Naive thymus-derived CD4-positive, alpha-beta T cell (primary cell): ENCODE measurements at places on chromosomes 11 and 22. TPM values are rescaled to one million over a fixed set of nuclear protein-coding genes. Genes with fewer than 3 reads are reported as not detected.

GRCh38 chr11:36631774-36632173 lies 33.7 kb upstream of the RAG2 start:
- no peak overlapping the region for H3K27ac ChIP-seq
- H3K27me3 ChIP-seq = no peaks in the 10 kb centered on the region
- no peaks in the 10 kb centered on the region for H3K36me3 ChIP-seq
- no peaks in the 10 kb centered on the region for H3K4me1 ChIP-seq
- no peak for DNase-seq

DNA sequence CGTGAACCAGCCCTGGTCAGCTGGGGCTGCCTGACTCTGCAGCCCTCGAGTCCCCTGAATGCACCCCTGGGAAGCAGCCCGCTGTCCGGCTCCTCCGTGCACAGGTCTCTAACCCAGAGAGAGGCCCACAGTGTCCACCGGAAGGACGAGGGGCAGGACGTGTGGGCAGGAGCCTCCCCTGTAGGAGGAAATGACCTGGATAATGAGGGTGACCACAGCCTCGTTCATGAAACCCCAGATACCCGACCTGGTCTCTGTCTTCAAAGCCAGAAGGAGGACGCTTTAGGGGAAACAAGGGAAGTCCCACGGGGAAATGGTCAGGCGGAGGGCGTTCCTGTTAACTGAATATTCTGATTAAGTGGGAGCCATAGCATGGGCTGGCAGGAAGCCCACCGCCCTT lies 23.3 kb downstream of the LIF start:
- no peak for DNase-seq
- H3K27ac ChIP-seq = no peak overlapping the region
- no peaks in the 10 kb centered on the region for H3K27me3 ChIP-seq

DNA sequence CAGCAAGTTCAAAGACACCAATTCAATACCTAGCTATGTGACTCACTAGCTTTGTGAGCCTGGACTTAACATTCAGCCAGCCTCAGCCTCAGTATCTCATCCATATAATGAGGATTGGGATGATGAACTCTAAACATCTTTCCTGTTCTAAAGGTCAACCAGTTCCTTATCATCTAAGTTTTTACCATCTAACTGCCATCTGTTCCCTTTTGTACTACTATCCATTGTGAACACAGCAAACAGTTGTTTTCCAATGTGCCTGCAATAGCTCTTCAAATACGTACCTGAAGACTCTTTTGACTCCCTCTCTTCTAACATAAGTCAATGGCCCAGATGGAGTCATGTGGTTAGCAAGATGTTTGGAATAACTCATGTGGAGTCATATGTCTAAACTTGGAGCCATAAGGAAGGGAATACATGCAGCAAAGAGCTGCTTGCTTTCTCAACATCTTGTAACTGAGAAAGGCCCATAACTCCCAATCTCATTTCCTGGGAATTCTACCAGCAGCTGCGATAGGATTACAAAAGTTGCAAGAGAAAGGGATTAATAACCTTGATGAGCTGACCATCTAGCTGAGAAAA lies 19.4 kb downstream of the SYTL2 start:
- no peaks in the 10 kb centered on the region for H3K4me1 ChIP-seq
- no peak for DNase-seq
- H3K27ac ChIP-seq = no peak overlapping the region
- H3K36me3 ChIP-seq = no peaks in the 10 kb centered on the region
- peaks cover 3% of the 10 kb centered on the region for H3K27me3 ChIP-seq

DNA sequence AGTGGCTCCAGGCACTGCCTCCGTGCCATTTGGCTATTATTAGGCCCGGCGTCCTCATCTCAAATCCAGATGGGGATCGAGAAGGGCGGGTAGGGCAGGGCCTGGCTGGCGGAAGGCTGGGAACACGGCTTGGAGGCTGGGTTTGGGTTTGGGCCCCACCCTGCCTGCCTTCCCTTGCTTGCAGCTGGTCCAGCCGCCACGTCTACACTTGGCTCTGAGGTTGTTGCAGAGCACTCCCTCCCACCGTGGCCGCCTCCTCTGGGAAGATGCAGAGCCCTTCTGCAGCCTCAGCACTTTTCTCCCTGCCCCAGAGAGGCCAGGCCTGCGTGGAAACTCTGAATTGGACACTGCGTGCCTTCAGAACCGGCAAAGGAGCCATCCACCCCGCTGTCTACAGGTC lies 5.2 kb upstream of the SMTN start:
- H3K27ac ChIP-seq = no peak overlapping the region
- H3K4me1 ChIP-seq = no peaks in the 10 kb centered on the region
- no peaks in the 10 kb centered on the region for H3K27me3 ChIP-seq
- H3K4me3 ChIP-seq = no peak overlapping the region
- H3K36me3 ChIP-seq = no peaks in the 10 kb centered on the region

- no peak overlapping the region for H3K4me3 ChIP-seq
- H3K4me1 ChIP-seq = no peaks in the 10 kb centered on the region
- DNase-seq = no peak
- no peak overlapping the region for H3K27ac ChIP-seq
Observed at GRCh38 chr11:17934194-17934593, 78.7 kb downstream of the SERGEF start.

- no peak overlapping the region for H3K27ac ChIP-seq
Observed at GRCh38 chr11:3615998-3616397, 25.8 kb downstream of the ART5 start.

- H3K4me1 ChIP-seq = no peaks in the 10 kb centered on the region
- H3K27me3 ChIP-seq = peaks cover 2% of the 10 kb centered on the region
- no peak for DNase-seq
- H3K36me3 ChIP-seq = no peaks in the 10 kb centered on the region
- no peak overlapping the region for H3K4me3 ChIP-seq
Observed at GRCh38 chr11:133041928-133042882, 490.1 kb downstream of the OPCML start.

- no peak for DNase-seq
- no peaks in the 10 kb centered on the region for H3K27me3 ChIP-seq
- H3K36me3 ChIP-seq = peaks cover 41% of the 10 kb centered on the region
Observed at GRCh38 chr11:43327987-43328386, 16.2 kb downstream of the API5 start.

- no peak for DNase-seq
- H3K4me1 ChIP-seq = no peaks in the 10 kb centered on the region
- no peaks in the 10 kb centered on the region for H3K36me3 ChIP-seq
- no peaks in the 10 kb centered on the region for H3K27me3 ChIP-seq
Observed at GRCh38 chr22:44359496-44360110, 46.9 kb upstream of the SHISAL1 start.

DNA sequence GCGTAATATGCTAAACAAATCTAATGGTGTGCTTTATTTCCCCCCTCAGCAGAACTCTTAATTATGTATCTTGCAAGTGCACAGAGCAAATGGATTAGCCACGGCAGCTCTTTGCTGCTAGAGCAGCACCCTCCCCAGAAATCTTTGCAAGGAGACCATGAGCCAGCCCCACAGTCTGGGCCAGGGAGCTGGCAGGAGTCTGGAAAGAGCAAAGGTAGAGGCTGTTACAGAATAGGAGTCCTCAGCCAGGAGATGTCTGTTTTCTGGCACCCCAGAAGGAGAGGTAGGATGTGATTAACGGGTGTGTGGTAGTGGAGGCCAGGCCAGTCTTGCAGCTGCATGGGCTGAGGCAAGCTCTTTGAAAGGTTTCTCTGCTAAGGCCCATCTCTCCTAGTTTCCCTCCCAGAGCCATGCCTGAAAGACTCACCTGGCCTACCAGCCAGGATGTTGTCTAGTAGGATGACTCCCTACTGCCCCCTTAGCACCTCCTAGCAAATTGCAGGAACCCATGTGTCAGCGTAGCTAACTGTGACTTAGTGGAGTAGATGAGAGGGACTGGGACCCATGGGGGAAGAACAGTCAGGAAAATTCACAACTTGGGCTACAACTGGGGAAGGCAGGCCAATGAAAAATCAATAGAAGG lies 557.2 kb downstream of the BUD13 start:
- no peaks in the 10 kb centered on the region for H3K36me3 ChIP-seq
- H3K27me3 ChIP-seq = no peaks in the 10 kb centered on the region
- no peak overlapping the region for H3K27ac ChIP-seq
- H3K4me1 ChIP-seq = no peaks in the 10 kb centered on the region
- no peak for DNase-seq

The CARNS1 gene
- 0.28 and 0.53 TPM in 2 replicates for total RNA-seq

- H3K27me3 ChIP-seq = no peaks in the 10 kb centered on the region
- no peaks in the 10 kb centered on the region for H3K4me1 ChIP-seq
- no peaks in the 10 kb centered on the region for H3K36me3 ChIP-seq
- DNase-seq = no peak
- no peak overlapping the region for H3K4me3 ChIP-seq
- no peak overlapping the region for H3K27ac ChIP-seq
Observed at GRCh38 chr11:16167706-16168487, 188.4 kb downstream of the SOX6 start.

DNA sequence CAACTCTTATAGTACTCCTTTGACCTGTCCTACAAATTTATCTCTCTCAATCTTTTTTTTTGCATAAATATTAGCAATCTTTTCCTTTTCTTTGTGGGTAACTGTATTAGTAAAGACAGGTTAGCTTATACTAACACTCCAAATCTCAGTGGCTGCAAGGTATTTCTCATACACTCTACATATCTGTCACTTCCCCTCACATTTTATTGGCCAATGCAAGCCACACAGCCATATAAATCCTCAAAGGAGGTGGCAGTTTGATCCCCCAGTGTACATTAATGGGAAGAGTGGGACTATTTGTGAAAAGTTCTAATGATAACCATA lies 42.6 kb upstream of the EED start:
- peaks cover 11% of the 10 kb centered on the region for H3K4me1 ChIP-seq
- no peaks in the 10 kb centered on the region for H3K36me3 ChIP-seq
- H3K27ac ChIP-seq = peak overlapping the region; percentile 12
- peak overlapping the region; percentile 58 for H3K4me3 ChIP-seq
- H3K27me3 ChIP-seq = no peaks in the 10 kb centered on the region
- no peak for DNase-seq

DNA sequence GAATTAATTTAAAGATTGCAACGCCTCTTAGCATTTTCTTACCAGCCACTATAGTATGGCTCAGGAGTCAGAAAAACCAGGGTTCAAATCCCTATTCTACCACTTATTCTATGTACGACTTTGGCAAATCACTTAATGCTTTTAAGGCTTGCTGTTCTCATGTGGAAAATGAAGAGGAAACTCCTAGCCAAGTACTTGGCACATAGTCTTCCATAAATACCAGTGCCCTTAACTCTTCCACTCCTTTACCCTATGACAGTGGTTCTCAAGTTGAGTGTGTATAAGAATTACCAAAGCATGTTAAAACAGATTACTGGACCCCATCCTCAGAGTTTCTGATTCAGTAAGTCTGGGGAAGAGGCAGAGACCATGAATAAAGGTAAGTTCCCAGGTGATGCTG lies 107.6 kb downstream of the RBFOX2 start:
- H3K36me3 ChIP-seq = no peaks in the 10 kb centered on the region
- no peak overlapping the region for H3K27ac ChIP-seq
- no peak overlapping the region for H3K4me3 ChIP-seq
- no peaks in the 10 kb centered on the region for H3K4me1 ChIP-seq
- H3K27me3 ChIP-seq = no peaks in the 10 kb centered on the region

The CD3E gene
- total RNA-seq = 670 and 672 TPM in 2 replicates

The SCGB1D2 gene
- not detected in 2 replicates for total RNA-seq

The YPEL4 gene
- 2.3 TPM for total RNA-seq

DNA sequence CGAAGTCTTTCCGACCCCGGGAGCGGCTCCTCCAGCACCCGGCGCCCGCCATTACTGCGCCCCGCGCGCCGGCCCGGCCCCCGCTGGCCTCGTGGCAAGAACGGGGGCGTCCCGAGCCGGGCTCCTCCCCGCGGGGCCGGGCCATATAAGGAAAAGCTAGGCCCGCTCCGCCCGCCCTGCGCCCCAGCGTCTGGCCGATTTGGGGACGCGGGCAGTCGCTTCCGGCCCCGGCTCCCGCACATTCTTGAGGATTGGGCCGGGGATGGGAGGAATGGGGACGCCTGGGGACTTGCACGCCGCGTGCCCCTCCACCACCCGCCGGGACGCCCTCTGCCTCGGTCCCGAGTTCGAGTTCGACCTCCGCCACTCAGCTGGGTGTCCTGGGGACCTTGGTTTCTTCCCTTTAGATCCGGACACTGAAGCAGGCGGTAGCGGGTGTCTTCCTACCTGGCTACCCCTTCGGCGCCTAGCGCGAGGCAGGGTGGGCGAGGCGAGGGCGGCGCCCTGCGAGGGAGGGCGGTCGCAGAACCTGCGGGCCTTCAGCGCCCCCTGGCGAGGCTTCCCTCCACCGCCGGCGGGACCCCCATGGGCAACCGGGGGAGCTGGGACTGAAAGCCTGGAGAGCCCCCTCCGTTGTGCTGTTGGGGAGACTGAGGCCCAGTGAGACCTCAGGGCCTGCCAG lies 3.8 kb downstream of the SMTN start:
- peaks cover 39% of the 10 kb centered on the region for H3K4me1 ChIP-seq
- DNase-seq = peak; percentile 81
- H3K27me3 ChIP-seq = no peaks in the 10 kb centered on the region
- no peaks in the 10 kb centered on the region for H3K36me3 ChIP-seq

DNA sequence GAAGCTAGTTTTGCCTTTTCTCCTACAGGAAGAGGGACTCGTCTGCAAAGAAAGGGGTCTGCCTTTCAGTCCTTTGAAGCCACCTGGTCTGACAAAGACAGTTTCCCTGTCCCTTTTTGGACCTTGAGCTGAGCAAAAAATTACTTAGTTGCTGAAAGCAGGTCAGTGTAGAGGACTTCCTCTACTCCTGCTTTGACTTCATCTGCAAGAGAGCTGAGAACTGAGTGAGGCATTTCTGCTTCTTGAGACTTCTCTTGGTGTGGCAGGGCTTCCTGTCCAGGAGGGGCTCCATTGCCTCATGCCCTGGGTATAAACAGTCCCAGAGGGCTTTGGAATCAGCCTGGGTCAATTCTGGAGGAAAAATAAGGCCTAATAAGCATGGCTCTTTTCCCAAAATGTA lies 73.1 kb downstream of the ZNRF3 start:
- peaks cover 20% of the 10 kb centered on the region for H3K4me1 ChIP-seq
- H3K4me3 ChIP-seq = no peak overlapping the region
- no peaks in the 10 kb centered on the region for H3K36me3 ChIP-seq

DNA sequence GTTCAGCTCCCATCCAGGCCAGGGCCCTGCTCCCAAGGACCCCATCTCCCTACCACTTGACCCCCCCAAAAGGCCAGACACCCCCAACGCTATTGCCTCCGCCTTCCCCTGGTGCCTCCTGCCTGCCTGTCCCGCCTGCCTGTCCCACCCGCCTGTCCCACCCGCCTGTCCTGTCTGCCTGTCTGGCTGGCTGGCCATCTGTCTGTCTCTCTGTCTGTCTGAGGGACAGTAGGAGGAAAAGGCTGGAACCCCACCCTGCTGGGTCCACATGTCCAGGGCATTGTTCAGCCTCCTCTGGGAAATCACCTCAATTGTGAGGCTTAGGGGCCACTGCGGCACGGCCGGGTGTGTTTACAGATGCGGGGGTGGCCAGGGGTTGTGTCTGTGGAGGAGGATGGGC lies 25.3 kb upstream of the CBX7 start:
- H3K36me3 ChIP-seq = no peaks in the 10 kb centered on the region
- H3K27me3 ChIP-seq = no peaks in the 10 kb centered on the region
- no peak overlapping the region for H3K4me3 ChIP-seq
- no peak overlapping the region for H3K27ac ChIP-seq
- no peak for DNase-seq
- peaks cover 48% of the 10 kb centered on the region for H3K4me1 ChIP-seq

DNA sequence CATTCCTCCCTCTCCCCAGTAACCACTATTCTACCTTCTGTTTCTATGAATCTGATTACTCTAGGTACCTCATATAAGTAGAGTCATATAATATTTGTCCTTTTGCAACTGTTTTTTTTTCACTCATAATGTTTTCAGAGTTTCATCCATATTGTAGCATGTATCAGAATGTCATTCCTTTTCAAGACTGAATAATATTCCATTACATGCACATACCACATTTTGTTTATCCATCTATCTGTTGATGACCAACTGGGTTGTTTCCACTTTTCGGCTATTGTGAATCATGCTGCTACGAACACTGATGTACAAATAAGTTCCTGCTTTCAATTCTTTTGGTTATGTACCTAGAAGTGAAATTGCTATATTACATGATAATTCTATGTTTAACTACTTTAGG lies 40.7 kb downstream of the MRE11 start:
- H3K36me3 ChIP-seq = peaks cover 35% of the 10 kb centered on the region
- H3K4me3 ChIP-seq = no peak overlapping the region
- no peaks in the 10 kb centered on the region for H3K4me1 ChIP-seq
- no peaks in the 10 kb centered on the region for H3K27me3 ChIP-seq
